NCI-H187 treated with DMSO at 0.1 percent for 48 hours (cell line): ENCODE measurements at places on chromosomes 7 and 10.
A peak's percentile ranks its signal among the peaks of the same experiment; 100 is the strongest.

- DNase-seq, result no peak
Measured at GRCh38 chr7:50792342-50793119, 9.8 kb upstream of the GRB10 start.

- DNase-seq, result peak; percentile 0
Measured at GRCh38 chr10:7045891-7046599, 364.8 kb downstream of the SFMBT2 start.

GRCh38 chr7:149759093-149759860 lies 14.1 kb downstream of the ZNF467 start:
- DNase-seq, result no peak

- no peak for DNase-seq
Measured at GRCh38 chr7:140657891-140658290, 14.9 kb upstream of the ADCK2 start.

DNA sequence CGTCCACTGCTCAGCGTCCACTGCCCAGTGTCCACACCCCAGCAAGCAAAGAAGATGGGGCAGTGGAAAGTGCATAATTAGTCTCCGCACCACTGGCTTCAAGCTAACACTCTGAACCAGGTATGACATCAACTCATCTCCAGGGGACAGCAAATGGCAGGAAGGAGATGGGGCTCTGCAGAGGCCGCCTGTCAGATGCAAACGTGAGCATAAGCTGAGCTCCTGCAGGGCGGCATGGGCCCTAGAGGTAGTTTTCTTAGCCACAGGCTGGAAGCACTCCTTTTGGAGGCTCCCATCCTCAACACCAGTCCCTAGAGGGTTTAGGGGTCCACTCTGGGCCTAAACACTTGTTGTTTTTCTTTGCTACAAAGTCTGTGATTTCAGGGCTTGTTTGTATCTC lies 335.8 kb upstream of the MKI67 start:
- no peak for DNase-seq

DNA sequence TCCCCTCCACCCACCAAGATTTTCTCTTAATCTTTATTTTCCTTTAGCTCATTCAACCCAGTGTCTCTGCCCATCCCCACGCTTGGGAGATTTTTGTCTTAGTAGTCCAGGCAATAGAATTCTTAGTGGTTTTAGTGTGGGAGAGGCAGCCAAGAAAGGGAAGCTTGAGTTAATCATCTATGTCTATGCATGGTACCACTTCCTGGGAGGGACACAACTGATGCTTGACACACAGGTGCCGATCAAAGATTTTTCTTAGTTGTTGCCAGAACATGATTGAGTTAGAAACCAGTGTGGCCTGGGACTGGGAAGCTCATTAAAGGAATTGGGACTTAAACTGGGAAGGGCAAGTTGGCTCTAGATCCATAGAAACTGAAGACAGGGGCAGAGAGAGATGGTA lies 3.1 kb downstream of the STRA8 start:
- DNase-seq, result no peak

GRCh38 chr10:51915031-51915542 lies 215.7 kb upstream of the CSTF2T start:
- no peak for DNase-seq

GRCh38 chr10:108586424-108586823 lies 1336.9 kb downstream of the XPNPEP1 start:
- no peak for DNase-seq

DNA sequence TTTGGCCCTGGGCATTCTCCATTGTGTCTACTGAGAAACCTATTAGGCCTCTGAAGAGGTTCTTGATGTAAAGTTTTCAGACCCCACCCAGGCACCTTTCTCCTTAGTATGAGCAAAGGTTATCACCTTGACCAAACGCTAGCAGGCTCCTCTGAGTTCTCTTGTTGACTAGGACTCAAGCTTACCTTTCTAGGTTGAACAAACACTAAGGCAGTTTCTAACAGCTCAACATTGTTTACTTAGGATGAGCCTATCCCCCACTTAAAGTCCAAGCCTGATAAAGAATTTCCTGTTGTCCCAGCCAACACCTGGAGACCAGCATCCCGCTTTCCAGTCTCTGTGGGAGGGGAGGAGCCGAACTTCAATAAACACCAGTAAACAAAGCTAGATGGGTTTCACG lies 26.3 kb upstream of the ITGB8 start:
- DNase-seq, result peak; percentile 46

- no peak for DNase-seq
Measured at GRCh38 chr7:36045326-36045725, 107.7 kb upstream of the EEPD1 start.

- DNase-seq, result no peak
Measured at GRCh38 chr7:79352323-79352722, 101.1 kb downstream of the MAGI2 start.
